ENCODE measurements at places on chromosomes 7 and 10.
A peak's percentile ranks its signal among the peaks of the same experiment; 100 is the strongest.

- DNase-seq = peak; percentile 23
Measured at GRCh38 chr10:113947184-113948041, 93.0 kb downstream of the NHLRC2 start.

DNA sequence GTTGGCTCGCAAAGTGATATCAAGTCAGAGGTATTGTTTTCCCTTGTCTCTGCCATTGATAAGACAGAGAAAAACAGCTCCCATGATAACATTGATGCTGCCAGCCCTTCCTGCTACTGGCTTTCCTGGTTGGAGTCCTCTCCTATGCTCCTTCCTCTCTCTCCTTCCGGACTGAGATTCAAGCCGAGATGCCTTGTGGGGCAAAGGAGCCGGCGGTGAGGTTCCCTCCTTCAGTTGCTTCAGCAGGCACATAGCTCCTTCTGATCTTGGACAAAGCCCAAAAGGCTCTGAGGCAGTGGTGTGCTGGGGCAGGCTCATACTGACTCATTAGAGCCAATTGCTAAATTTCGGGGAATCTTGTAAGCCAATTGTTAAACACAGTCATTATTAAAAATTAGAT lies 8.8 kb upstream of the ZCCHC24 start:
- DNase-seq = no peak

DNA sequence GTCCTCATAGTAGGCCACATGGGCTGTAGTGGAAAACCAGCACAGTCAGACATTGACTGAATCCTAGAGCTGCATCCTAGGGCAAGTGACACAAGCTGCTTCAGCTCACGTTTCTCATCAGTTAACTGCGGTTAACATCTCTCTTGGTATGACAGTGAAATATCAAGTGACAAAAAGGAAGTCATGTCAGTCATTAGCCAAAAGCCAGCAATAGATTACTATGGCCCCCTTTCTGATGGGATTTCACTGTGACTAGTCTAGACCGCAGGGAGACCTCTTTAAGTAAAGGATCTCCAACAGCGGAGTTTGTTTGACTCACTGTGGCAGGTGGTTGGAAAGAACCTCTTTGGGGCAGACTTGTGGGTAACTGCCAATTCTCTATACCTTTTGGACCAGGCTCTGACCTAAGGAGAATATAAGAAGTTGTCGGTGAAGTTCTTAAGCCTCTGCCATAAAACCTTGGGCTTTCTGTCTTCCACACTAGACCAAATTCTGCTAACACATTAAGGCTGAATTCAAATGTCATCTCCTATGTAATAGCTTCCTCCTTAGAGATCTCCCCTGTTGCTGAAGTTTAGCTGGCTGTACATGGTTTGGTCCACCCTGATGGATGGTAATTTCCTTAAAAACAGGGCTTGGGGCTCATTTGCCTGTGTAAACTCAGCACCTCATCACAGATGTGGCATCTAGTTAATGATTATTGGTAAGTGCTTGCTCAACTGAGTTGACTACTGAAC lies 115.3 kb downstream of the SGMS1 start:
- no peak for DNase-seq

DNA sequence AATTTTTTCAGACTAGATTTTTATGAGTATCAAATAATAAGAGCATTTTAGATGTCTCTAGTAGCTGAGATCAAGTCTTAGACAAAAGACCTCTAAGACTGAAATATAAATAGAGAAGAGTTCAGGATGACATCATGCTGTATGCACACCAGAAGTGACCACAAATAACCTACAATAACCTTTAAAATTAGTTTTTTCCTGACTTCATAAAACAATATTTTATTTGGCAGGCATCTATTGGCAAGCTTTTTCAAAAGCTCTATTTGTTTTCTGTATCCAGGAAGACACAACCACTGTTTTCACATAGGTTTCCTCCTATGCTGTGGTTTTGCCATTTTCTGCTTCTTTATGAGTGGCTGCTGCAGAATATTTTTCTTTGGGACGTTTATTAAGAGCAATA lies 359.1 kb downstream of the CRPPA start:
- no peak for DNase-seq

DNA sequence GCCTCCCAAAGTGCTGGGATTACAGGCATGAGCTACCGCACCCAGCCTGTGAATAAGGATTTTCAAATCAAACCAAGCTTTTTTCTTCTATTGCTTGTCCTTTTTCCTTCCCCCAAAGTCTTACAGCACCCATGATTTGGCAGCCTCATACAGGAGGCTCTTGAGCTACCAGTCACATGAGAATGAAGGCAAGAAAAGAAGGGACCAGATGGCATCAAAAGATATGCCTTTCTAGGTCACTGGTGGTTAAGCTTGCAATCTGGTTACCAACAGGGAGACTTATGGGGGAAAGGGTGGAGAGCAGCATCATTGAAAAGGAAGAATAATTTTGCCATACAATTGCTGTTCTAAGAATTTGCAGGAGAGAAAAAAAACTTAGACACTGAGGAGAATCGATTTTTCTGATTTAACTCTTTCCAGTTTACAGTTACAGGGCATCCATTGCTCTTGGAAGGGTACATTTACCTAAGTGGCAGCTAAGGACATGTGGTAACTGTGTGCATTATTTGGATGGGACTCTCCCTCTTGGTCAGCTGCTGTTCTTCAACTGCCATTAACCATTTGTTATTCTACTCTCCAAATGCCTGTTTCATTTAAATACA lies 29.5 kb downstream of the SMNDC1 start:
- peak; percentile 58 for DNase-seq

DNA sequence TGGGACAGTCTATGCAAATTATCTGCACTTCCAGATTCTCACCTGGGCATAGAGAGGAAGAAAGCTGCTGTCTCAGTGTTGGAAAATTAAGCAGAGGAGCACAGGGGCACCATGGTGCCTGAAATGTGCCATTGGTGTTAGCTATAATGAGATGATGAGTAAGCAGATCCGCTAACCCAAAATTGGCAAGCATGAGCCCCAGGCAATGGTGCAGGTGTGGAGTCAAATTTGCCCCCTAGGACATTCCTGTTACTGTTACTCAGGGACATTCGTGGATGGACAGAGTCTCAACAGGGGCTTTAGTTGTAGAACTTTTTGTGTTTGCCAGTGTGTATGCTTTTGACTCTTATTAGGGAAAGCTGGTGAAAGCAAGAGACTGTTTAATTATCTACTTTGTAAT lies 385.2 kb upstream of the KLF6 start:
- no peak for DNase-seq

DNA sequence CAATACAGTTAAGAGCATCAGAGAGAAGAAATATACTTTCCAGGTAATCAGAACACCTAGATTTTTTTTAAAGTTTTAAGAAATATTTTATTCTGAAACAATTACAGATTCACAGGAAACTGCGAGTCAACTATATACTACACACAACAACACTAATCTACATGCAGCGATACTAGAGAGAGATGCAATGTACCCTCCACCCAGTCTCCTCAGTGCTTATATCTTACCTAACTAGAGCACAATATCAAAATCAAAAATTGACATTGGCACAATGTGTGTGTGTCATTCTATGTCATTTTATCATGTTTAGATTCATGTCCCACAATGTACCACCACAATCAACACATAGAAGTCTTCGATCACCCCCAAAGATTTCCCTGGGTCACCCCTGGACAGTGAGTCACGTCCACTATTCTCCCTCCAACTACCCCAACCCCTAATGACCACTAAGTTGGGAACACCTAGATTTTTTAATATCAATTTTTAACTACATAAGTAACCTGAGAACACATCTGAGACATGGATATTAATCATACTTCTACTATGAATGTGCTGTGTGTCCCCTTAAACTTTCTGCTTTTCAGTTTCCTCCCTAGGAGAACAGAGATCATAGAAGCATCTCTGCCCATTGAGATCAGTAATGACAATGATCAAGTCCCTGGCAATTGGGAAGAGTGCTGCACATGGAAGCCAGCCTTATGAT lies 86.5 kb downstream of the GSAP start:
- DNase-seq = no peak

DNA sequence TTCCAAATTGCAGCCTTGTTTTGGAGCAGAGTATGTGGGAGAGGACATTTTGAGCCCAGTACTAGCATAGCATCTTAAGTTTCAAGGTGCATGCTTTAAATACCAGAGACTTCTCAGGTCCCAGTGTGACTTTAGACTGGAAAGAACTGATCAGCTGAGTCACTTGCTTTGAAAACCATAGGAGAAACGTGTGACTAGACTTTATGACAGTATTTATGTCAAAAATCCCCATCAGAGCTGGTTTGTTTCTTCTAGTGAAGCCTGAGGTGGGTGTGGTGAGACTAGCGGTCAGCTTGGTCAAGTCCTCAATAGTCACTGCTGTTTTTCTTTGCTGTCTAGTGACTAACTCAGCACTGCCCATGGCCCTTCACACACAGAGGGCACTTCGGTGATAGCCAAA lies 724.2 kb downstream of the GATA3 start:
- no peak for DNase-seq

- no peak for DNase-seq
Measured at GRCh38 chr10:9819756-9820494, 1197.7 kb upstream of the CELF2 start.

- peak; percentile 16 for DNase-seq
Measured at GRCh38 chr7:78510580-78511188, 712.1 kb downstream of the PHTF2 start.

DNA sequence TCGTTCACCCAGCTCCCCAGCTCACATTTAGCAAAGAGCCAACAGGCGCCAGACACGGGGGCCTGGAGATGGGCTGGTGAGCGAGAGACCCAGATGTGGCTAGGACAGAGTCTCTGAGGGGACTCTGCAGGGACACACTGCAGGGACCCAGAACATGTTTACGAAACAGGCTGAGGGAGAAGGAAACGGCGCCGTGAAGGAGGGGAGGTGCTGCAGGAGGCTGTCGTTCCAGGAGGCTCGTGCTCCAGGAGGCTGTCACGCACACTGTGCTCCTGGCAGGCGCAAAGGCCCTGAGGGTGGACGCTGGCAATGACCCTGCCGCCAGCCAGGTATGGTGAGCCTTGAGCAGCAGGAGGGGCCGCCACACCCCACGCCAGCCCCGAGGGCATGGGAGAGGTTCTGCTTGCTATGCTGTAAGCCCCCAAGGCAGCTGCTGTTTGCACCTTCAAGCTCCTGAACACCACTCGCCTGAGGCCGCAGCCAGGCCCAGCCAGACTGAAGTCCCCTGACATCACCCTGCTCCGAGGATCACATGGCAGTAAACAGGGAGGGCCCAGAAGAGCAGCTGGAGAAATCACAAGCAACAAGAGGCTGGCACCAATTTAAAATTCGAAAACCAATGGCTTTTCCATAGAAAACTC lies 27.3 kb downstream of the ADAP1 start:
- DNase-seq = no peak

DNA sequence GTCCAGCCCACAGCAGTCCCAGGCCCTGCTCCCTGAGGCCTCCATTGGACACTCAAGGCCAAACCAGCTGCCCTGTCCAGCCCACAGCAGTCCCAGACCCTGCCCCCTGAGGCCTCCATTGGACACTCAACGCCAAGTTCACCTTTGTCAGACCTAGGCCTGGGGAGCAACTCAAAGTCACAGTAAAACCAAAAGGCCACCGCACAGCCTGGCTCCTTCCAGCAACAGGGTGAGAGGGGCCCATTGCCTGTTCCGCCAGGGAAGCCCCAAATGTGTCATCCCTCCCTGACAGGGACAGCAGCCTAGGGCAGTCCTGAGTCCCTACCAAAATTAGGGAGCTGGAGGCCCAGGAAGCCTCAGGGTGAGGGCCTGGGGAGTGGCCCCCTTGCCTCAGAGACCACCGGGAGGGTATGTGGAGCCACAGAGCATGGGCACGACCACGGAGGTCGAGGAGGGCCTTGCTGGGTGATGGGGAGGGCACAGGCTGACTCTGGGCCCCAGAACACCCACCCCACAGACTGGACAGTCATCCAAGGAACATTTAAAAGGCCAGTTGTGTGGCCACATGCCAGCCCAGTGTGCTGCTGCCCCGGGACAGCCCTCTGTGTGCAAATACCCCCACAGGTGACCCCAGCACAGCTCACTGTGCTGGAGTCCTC lies 66.5 kb upstream of the PPP2R2D start:
- no peak for DNase-seq

- no peak for DNase-seq
Measured at GRCh38 chr7:20307119-20307518, 23.6 kb upstream of the ITGB8 start.

DNA sequence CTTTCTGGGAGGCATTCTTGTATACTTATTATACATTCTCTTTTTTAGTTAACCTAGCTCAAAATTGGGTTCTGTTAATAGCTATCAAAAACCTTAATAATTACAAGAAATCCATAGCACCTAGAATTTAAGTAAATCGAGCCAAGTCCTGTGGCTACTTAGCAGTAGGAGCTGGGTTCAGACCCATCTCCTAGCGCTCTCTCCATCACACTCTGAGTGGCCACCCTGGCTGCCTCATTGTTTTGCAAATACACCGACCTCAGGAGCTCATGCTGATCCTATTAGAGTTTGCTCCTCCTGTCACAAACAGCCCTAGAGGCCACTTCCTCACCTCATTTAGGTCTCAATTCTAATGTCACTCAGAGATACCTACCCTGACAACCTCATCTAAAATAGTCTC lies 46.2 kb upstream of the OSBPL3 start:
- no peak for DNase-seq

- no peak for DNase-seq
Measured at GRCh38 chr7:46932676-46933424, 649.1 kb downstream of the TNS3 start.

DNA sequence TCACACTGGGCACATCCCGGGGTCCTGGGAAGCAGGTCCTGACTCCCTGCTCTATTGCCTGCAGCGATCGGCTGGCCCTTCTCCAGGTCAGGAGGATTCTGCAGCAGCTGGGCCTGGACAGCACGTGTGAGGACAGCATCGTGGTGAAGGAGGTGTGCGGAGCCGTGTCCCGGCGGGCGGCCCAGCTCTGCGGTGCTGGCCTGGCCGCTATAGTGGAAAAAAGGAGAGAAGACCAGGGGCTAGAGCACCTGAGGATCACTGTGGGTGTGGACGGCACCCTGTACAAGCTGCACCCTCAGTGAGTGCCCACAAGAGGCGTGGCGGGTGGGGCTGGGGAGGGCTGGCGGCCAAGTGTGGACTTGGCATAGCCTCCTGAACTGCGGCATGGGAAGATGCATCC lies 12.8 kb upstream of the HK1 start:
- DNase-seq = no peak

DNA sequence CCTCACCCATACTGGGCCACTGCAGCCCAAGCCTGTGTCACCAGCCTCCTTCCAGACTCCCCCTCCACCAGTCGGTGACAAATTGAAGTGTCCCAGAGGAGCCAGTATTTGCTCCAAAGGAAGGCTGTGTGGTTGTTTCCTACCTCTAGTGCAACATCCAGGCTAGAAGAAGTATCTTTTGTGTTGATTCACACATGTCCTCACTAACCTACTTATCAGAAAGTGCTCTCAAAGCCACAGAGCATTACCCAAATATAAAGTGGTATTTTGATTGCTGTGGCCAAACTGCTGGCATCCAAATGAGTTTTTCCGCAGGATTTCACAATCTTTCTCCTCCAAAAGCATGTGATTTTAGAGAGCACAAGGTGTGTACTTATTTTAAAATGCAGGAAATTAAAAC lies 134.8 kb downstream of the CUL2 start:
- no peak for DNase-seq

DNA sequence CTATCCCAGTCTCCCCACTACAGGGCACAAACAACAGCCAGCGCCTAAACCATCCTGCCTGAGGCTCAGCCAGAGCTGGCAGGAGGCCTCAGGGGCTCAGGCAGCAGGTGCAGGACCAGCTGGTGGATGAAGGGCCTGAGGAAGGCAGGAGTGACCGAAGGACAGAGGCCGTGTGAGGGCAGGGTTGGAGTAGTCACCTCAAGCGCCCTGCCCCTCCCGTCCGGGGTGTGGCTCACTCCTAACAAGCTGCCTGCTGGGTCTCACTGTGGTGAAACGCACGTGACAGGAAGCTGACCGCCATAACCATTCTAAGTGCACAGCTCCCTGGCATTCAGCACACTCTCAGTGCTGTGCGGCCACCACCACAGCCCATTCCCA lies 281.1 kb downstream of the ELFN1 start:
- DNase-seq = no peak
